ENCODE measurements at places on chromosomes 5 and 9.

DNA sequence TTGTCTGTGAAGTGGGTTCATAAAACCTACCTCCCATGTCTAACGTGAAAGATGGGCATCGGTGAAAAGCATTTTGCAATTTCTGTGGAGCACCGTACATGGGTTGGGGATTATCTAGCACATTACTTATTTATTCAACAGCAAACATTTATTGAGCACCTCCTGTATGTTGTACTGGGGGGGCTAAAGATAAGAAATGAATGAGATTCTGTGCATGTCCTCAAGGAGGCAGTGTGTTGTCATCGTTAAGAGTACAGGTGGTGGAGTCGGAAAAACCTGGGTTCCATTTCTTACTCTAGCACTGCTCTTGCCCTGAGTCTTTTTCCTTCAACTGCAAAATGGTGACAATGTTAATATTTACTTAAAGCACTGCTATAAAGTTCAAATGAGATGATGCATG, 30.4 kb upstream of the DENND1A start:
- DNase-seq = no peak

DNA sequence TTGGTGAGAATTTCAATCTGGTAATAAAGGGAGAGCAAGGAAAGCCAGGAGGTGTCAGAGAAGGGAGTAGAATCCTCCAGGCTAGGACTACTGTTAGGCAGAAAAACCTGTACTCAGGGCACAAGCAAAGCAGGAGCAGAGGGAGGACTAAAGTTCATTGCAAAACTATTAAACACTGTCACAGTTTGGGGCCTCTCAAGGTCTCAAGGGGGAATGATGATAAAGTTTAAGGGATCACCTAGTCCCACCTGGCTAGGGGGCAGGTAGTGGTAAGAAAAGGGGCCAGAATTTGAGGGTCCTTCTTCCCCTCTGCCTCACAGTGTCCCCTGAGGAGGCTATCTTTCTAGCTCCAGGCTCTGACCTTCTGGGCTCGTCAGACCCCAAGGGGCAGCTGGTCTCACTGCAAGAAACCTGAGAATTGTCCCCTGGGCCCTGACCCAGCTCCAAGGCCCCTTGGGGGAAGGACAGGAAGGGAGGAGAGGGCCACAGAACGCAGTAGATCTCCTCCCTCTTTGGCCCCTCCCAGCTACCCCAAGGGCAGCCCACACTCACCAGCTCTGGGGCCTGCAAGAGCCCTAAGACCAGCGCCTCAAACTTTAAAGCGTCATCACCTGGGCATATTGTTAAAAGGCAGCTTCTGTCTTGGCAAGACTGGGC, 974 bp downstream of the CCDC69 start:
- no peak for DNase-seq

GRCh38 chr5:151692312-151692711, 5.6 kb upstream of the SPARC start:
- DNase-seq = no peak

DNA sequence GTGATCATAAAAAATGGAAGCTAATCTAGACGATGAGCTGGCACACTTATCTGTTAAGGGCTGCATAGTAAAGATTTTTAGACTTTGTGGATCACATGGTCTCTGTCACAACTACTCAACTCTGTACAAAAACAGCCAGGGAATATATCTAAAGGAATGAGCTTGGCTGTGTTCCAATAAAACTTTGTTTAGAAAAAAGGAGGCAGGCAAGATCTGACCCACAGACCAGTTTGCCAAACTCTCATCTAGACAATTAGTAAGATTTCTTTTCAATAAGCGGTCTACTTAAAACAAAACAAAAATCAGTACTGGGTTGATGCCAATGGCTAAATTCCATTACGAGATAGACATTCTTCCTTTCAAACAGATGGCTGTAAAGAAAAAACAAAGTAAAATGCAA, 53.0 kb upstream of the RETREG1 start:
- no peak for DNase-seq

DNA sequence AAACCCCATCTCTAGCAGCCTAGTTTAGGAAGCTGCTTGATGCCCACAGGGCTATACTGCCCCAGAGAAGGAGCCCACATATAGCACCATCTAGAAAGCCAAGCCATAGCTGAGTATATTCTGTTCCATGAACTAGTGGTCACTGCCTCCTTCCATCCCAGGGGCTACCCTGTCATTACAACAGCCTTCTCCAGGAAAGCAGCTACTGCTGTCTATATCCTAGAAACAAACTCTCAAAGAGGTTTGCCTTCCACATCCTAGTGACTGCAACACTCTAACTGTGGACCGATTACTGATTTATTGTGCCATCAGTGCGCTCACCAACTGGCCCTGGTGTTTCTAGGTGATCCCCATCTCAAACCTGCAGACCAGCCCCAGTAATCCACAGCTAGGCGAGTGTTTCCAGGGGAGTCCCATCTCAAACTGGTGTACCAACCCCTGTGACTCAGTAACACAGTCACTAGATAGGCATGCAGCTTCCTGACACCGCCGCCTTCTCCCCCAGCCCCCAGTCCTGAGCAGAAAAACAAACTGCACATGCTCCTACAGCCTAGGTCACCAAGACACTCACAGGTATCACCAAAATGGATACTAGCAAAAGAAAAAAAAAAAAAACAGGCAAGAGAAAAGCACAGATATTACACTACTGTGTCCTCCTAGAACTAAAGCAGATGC, 14.8 kb downstream of the SPTLC1 start:
- DNase-seq = no peak

- no peak for DNase-seq
Measured at GRCh38 chr9:91803151-91803940, 146.7 kb downstream of the ROR2 start.

GRCh38 chr5:34043099-34043876, at the start of gene C1QTNF3:
C1QTNF3 (minus strand) TSS chr5:34043213; CDS start chr5:34043125, 88 bp downstream.
- DNase-seq = no peak

DNA sequence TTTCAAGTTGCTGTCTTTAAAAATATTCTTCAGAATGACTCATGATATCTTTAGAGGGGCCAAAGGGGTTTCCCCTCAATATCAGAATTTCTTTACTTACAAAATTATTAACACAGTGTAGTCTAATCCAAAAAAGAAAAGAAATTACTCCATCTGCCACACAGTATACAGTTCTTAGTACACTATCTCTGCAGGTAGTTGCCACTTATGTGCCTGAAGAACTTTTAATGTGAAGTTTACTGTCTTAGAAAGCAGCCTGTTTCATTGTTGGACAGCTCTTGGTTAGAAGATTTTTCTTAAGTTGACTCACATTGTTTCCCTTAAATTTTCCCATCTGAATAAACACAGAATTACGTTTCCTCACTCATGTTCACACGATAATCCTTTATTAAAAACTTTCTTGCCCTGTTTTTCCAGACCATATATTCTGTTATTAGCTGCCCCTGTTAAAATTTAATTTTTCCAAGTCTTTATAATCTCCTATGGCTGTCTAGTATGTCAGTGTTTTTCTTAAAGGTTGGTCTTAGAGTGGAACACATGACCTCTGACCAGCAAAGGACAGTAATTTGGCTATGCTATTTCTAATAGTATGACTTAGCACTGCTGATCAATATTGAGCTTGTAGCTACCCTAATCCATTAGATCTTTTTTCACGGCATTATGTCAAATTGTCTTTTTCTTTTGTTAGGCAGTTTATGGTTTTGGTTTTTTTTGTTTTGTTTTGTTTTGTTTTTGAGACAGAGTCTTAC, 21.8 kb upstream of the FKTN start:
- DNase-seq = no peak

DNA sequence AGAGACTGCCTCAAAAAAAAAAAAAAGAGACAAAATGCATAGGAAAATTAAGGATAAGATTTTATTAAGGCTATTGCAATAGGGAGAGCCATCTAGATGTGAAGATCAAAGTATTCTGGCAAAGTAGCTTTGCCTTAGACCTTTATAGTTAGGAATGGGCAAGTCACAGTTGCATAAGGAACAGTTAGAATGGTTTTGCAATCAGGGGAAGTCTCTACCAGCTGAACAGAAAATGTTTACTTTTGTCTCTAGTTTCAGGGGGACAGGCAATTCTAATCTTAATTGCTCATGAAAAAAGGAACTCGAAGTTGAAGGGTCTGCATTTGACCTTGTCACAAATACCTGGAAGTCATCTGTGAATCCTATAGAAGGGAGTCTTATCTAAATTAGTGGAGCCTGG, 13.1 kb upstream of the ATP6V1G1 start:
- peak; percentile 61 for DNase-seq

DNA sequence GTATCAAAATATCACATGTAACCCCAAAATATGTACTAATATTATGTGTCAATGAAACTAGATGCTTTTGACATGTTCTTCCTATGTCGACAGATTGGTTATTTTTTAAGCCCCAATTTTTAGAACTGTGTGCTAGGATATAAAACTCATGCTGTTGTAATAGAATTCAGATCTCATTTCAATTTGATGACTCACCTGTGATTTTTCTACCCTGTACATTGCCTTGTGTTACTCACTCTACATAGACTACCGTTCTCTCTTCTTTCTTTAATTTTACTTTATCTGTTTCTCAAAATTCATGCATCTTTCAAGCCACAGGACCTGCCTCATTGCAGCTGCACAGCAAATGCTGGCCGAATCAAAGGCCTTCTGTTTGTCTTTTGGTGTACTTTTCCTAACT, 284.5 kb downstream of the MAT2B start:
- no peak for DNase-seq

- peak; percentile 21 for DNase-seq
Measured at GRCh38 chr9:92324431-92324830, 719 bp downstream of the NOL8 start.

- no peak for DNase-seq
Measured at GRCh38 chr5:180900178-180900577, 1.2 kb downstream of the BTNL8 start.

DNA sequence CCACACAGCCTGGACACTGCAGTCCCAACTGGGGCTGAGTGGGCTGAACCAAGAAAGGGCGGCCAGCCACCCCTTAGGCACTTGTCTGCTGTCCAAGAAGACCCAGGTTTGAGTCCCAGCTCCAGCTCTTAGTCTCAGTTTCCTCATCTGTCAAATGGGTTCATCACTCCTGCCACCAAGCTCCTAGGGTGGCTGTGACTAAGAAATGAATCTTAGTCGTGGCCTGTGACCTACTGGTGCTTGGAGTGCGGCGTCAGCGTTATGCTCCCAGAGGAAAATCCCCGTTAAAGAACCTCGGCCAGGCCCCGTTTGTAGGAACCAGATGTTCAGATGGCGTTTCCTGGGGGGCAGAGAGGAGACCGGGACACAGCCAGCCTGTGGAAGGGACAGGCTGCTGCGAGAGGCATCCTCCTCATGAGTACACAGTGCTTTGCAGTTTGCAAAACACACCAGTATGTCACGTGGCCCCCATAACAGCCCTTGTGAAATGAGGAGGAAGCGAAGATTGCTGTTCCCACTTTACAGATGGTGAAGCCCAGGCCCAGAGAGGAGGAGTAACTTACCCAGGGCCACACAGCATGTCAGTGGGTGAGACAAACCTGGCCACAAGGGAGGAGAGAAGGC, 3.3 kb downstream of the FIBCD1 start:
- DNase-seq = no peak

DNA sequence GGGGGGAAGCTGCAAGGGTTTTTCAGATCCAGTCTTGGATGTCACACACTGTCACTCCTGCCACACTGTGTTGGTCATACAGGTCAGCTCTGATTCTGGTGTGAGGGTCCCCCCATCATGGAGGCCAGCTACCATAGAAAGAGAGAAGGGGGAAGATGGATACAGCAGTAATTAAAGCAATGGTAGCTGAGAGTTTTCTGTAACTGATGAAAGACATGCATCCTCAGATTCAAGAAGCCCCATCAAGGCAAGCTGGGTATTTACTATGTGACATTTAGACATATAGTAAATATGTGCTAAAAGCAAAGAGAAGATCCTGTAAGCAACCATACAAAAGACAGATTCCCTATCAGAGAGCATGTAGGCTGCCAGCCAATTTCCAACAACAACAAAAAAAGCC, 110.9 kb upstream of the COL5A1 start:
- DNase-seq = no peak

- no peak for DNase-seq
Measured at GRCh38 chr9:128819716-128820664, 1.7 kb downstream of the ENDOG start.

DNA sequence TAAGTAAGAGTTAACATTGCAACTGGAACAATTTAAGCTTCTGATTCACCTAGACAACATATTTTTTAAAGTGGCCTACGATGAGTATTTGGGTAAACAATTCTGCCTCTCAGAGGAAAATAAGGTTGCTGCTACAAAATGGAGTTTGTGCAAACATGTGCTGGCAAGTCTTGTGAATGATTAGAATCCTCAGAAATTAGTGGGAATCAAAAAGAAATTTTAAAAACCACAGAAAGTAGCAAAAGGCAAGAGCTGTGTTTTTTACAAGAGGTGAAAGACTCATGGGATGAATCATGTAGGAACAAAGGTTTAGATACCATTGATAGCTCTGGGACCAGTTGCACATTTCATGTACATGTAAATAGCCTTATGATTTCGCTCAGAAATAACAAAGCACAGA, 561.6 kb downstream of the TAF11L14 start:
- no peak for DNase-seq

GRCh38 chr9:87886210-87886932, 3.7 kb downstream of the SPATA31E1 start:
- no peak for DNase-seq

DNA sequence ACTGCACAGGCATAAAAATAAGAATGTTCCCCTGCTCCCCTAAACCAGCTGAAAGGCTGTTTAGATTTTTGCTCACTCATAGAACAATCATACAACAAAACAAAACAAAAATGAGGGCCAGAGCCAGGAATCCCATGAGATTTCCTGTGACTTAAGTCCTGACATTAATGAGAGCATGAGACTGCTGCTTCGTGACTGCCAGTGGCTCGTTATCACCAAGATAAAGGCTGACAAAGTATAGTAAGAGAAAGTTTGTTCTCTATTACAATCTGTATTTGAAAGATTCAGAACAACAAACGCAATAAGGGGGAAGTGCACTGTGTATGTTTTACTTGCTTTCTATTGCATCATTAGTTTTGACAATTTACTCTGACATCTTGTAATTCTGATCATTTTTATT, 837.1 kb upstream of the C9orf72 start:
- no peak for DNase-seq

- no peak for DNase-seq
Measured at GRCh38 chr5:94389515-94389899, 228.9 kb downstream of the KIAA0825 start.

DNA sequence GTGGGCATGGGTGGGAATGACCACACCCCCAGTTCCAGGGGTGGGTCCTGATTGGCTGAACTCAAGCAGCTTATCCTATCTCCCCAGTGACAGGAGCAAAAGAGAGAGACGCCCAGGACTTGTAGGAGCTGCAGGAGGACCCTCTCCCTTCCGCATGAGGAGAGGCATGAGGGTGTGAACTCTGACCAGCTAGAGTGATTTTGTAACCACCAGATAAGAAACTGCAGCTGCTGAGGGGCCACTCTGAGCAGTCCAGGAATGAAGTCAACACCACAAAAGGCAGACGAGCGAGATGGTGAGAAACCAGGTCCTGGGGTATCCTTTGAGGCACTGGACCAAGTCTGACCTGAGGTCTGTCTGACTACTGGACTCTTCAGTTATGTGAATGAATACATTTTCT, 521.9 kb downstream of the BNC2 start:
- no peak for DNase-seq

- no peak for DNase-seq
Measured at GRCh38 chr5:82784521-82784920, 292.7 kb downstream of the TMEM167A start.

GRCh38 chr9:133976887-133977286, 15.2 kb downstream of the VAV2 start:
- no peak for DNase-seq
